ENCODE measurements at places on chromosomes 7 and 10. TPM values are rescaled to one million over a fixed set of nuclear protein-coding genes. Genes with fewer than 3 reads are reported as not detected.
A peak's percentile ranks its signal among the peaks of the same experiment; 100 is the strongest.

GRCh38 chr10:113073549-113074189, 123.6 kb downstream of the TCF7L2 start:
- DNase-seq: no peak

The AGR3 gene
- total RNA-seq: not detected

DNA sequence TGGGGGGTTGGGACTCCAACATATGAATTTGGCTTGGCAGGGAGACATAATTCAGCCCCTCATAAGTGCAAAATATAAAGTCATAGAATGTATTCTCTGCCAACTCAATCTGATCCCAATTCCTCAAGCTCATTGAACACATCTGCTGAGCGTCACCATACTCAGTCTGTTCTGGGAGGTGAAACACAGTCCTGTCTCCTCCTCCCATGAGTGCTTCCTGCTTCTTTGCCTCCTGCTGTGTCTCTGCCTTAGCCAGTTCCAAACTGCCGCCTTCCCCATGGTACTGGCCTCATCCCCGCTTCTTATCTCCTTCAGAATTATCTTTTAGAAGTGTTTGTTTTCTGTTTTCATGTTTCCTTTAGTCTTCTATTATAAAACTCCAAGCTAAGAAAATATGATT, 365.5 kb downstream of the TNS3 start:
- DNase-seq: no peak

DNA sequence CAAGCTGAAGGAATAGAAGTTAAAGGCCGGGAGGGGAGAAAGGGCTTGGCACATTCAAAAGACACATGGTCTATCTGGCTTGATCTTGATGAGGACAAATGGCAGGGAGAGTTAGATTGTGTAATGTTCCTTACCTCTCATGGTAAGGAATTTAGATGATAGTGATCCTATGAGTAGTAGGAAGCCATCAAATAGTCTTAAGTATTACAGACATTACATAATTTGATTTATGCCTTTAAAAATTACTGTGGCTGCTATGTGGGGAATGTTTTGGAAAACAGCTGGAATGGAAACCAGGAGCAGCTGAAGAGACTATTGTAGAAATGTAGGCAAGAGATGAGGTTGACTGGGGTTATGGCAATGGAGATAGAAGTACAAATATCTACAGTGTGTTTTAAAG, 351.3 kb upstream of the BMPER start:
- no peak for DNase-seq

- no peak for DNase-seq
Measured at GRCh38 chr7:98221611-98222532, 10.6 kb downstream of the BHLHA15 start.

DNA sequence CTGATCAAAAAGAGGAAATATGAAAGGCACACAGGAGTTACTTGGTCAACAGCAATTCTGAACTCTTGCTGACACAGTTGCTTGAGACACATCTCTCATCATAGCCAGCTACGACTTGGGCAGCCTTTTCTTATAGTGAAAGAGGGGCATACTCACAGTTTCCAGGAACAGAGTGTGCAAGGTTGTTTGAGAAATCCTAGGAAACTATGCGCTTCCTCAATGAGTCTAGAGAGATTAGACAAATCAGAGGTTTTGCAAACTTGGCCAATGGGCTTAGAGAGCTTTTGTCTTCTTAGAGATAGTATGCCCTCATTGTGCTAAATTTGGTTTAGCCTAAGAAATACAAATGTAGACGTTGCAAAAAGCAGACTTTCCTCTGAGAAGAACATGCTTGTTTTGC, 370.4 kb downstream of the HGF start:
- no peak for DNase-seq

DNA sequence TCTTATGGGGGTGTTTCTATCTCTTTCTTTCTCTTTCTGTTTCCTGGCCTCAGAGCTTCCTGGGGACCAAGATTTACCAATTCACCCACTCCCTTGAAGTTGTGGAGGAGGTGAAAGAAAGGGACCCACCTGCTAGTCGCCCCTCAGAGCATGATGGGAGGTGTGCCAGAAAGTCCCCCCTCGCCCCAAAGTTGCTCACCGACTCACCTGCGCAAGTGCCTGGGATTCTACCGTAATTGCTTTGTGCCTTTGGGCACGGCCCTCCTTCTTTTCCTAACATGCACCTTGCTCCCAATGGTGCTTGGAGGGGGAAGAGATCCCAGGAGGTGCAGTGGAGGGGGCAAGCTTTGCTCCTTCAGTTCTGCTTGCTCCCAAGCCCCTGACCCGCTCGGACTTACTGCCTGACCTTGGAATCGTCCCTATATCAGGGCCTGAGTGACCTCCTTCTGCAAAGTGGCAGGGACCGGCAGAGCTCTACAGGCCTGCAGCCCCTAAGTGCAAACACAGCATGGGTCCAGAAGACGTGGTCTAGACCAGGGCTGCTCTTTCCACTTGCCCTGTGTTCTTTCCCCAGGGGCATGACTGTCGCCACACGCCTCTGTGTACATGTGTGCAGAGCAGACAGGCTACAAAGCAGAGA, 12.2 kb downstream of the AQP1 start:
- peak; percentile 2 for DNase-seq

GRCh38 chr10:59668096-59668495, 41.6 kb downstream of the SLC16A9 start:
- DNase-seq: no peak

The STEAP4 gene
- not detected for total RNA-seq

GRCh38 chr7:129169686-129170440, 18.6 kb upstream of the SMO start:
- peak; percentile 65 for DNase-seq

DNA sequence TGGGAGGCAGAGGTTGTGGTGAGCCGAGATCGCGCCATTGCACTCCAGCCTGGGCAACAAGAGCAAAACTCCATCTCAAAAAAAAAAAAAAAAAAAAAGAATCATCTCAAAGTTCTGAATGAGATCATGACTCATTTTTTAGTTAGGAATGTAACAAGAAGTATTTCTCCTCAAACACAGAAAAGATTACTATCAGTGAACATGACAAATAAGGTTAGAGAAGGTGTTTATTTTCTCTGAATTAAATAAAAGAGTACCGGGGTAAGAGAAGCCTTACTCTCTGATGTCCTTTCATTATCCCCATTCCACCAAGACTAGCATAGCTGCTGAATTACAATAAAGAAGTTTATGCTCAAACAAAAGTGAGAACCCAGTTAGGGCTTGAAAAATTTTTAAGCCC, 50.1 kb downstream of the IPMK start:
- DNase-seq: no peak

- DNase-seq: no peak
Measured at GRCh38 chr10:63197344-63198092, 64.4 kb downstream of the NRBF2 start.

- peak; percentile 81 for DNase-seq
Measured at GRCh38 chr10:123967626-123968243, 76.1 kb upstream of the CPXM2 start.

DNA sequence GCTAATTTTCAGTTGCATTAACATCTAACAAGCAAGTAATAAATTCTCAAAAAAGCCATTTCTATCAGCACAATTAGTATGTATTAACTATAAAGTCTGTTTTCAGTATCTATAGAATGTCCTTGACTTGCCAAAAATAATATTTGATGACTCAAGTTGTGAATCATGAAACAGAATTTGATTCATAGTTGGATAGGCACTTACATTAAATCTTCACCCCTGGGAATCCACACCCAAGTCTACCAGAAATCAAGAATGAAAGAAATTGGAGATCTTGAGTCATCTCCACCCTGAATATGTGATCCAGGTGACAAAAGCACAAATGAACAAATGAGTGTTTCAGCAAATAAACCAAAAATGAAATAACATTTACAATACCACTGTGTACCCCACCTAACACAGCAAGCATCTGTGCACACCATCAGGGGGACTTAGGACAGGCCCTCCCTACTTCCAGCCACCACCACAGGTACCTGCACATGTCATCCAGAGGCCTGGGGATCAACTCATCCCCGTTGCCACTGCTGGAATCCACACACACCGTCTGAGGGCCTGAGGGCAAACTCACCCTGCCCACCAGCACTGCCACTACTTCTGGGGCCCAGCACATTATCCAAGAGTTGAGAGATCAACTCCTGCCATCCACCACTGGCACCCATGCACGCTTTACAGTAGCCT, 160.1 kb downstream of the MTERF1 start:
- DNase-seq: no peak

The RBP3 gene
- not detected for total RNA-seq

The SORCS3 gene
- not detected for total RNA-seq

The MRPS17 gene
- 16.6 TPM for total RNA-seq

- no peak for DNase-seq
Measured at GRCh38 chr7:155247479-155248365, 50.0 kb upstream of the INSIG1 start.

DNA sequence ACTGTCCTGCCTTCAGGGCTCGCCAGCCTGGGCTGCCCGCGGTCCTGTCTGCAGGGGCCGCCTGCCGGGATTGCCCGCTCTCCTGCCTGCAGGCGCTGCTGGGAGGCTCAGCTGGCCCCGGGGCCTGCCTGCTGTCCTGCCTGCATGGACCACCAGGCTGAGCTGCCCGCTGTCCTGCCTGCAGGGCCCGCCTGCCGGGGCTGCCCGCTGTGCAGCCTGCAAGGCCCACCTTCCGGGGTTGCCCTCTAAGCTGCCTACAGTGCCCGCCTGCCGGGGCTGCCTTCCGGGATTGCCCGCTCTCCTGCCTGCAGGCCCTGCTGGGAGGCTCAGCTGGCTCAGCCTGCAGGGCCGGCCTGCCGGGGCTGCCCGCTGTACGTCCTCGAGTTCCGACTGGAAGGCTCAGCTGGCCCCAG, 164.4 kb downstream of the GLRX3 start:
- peak; percentile 88 for DNase-seq

- no peak for DNase-seq
Measured at GRCh38 chr7:141789917-141790316, at the start of gene TAS2R5. TSS of gene TAS2R5 (plus strand) at chr7:141790217. CDS start at chr7:141790362, 145 bp downstream.

The ANXA11 gene
- total RNA-seq: 256 TPM

DNA sequence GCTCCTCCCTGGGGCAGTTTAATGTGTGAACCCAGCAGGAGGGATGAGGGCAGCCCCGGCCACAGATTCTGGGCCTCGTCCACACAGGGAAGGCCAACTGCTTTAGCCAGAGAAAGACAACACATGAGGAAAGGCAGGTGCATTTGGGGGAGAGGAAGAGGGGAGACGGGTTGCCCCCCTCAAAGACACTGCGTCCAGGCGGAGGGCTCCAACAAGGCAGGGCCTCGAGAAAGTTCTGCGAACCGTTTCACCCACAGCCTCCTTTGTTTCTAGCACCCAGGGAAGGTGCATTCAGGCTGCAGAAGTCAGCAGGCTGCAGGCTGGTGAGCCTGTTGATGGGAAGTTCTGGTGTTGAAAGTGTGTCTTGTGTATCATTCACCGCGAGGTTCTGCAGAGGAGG, 10.1 kb downstream of the FOXL3 start:
- DNase-seq: no peak

DNA sequence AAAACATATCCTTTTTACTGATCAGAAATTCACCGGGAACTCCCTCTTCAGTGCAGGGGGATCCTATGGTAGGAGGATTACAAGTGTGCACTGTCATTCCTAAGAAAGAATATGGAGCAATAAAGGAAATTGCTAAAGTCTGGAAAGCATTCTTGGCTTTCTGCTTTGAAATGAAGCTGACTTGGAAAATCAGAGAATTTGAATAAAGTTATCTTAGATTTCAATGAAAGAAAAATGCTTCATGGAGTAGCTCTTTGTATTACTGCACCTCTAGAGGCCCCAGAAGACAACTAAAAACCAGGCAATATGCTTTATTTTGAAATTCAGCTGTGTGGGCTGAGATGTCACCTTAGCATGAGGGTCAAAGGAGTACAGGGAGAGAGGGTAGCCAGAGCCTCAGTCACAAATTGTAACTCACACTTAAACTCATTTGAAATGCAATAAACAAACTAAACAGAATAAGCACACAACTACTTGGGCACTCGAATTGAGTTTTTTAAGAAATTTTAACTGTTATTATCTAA, 102.5 kb downstream of the IMMP2L start:
- DNase-seq: no peak

DNA sequence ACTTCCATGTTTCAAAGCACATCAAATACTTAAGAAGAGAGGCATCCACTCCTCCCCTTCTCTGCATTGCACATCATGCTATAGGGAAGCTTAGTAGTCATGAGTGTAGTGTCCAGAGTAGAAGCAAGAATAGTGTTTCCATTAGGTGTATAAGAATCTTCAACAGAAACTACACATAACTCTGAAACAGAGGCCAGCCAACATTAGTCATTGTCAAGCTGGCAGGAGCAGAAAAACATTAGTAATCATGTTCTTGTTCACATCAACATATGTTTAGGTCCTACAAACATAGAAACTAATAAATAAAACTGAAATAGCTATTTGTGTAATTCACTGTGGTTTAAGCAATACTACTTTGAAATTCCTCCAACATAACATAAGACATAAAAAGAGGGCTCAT, 370.2 kb downstream of the PPP1R3A start:
- no peak for DNase-seq

DNA sequence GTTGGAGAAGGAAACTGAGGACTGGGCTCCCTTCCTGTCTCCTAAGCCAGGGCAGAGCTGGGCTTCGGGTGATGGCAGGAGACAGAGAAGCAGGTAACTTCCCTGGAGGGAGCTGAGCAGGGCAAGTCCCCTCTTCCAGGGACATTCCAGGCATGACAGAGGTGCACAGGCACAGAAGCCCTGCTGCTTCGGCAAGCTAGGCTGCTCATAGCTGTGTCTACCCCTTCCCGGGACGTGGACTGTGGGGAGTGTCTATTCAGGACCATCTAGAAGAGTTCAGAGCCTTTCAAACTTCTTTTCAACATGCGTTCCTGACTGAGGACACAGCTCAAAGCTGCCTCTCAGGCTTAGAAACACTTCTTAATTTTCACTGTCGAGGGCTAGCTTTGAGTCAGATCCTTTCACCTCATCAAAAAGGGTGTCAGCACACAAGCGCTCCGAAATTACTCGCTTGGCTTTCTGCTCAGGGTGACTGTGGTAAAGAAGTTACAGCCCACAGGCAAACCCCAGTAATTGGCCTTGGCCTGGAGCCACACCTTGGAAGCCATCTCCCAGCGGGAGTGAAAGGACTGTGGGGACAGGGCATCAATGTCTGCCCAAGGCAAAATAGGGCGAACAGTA, 63.7 kb upstream of the STEAP1B start:
- DNase-seq: peak; percentile 64

DNA sequence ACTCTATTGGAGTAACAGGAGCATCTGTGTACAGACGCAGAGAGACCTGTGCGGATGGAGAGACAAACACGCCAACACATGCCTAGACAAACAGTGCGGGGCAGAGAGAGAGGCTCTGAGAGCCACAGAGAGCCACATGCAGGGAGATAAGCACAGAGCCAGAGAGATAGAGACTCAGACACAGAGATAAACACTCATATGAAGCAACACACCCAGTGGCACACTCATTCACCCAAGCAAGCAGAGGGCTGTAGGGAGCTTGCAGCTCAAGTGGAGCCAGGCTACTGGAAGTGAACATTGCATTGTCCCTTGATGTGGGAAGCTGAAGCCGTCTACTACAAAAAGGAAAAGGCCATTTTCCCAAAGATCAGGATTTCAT, 46.6 kb upstream of the PODXL start:
- DNase-seq: no peak

The BEND7 gene
- total RNA-seq: not detected

- DNase-seq: no peak
Measured at GRCh38 chr7:65927489-65928448, 54.2 kb downstream of the GUSB start.

The EN2 gene
- total RNA-seq: not detected

The PIP gene
- total RNA-seq: not detected
